ENCODE measurements at places on chromosomes 7 and 10.

GRCh38 chr10:11442001-11442773, 169.3 kb downstream of the USP6NL start:
- no peak for DNase-seq

- DNase-seq: no peak
These were observed 5.5 kb downstream of the ASB4 start for GRCh38 chr7:95491201-95491600.

DNA sequence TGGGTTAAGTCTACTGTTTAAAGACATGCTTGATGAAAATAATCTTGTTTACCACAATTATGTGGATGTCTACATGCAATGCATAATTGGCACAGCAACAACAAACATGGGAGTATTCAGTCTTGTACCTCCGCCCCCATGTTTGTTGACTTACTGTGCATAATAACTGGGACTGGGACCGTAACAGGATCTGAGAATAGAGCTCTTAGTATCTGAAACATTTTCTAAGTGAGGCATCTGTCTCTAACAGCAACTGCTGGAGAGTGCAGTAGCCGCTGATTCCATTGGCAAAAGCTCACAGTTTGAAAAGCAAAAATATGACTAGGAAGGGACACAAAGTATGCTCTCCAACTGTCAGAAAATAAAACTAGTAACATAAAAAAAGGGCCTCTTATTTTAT, 61.6 kb downstream of the ENO4 start:
- DNase-seq: no peak

- DNase-seq: no peak
These were observed 3.8 kb downstream of the NEURL1 start for GRCh38 chr10:103497161-103497915.

DNA sequence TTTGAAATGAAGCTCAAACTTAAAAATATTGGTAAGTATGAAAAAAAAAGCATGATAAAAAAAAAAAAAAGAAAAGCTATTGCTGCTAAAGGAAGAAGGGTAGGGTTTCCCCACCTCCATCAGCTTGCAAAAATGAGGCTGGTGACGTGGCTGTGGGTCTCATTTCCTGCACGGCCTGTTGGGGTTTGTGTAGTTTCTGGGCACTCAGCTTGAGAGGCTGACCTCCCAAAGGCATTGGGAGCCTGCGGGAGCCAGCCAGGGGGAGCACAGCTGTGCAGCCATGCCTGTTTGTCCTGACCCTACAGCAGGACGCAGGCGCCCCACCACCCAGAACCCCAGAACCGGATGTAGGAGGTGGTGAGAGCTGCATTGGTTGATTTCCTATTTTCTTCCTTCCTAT, 48.8 kb upstream of the CARD11 start:
- peak; percentile 16 for DNase-seq

GRCh38 chr7:99102809-99103690, 40.9 kb downstream of the SMURF1 start:
- no peak for DNase-seq

Measured in globus pallidus (tissue), 1 donor.